ENCODE measurements at places on chromosomes 5 and 9.

- peak; percentile 53 for DNase-seq
Observed at GRCh38 chr5:113663879-113664541, 150.5 kb downstream of the YTHDC2 start.

DNA sequence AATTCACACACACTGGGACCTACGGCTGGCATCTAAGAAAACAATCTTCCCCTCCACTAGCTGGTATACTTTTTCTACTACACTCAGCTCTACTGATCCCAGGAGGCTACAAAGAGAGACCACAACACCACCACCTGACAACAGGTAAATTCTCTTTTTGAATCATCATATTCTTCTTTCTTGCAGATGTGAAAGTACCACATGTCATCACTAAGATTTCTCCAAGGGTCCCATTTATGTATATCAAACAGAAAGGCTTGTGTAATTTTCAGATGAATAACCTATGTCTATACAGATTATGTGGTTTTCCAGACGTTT, 25.1 kb downstream of the PUM3 start:
- no peak for DNase-seq

GRCh38 chr9:93302586-93303257, 118.8 kb downstream of the WNK2 start:
- peak; percentile 65 for DNase-seq

DNA sequence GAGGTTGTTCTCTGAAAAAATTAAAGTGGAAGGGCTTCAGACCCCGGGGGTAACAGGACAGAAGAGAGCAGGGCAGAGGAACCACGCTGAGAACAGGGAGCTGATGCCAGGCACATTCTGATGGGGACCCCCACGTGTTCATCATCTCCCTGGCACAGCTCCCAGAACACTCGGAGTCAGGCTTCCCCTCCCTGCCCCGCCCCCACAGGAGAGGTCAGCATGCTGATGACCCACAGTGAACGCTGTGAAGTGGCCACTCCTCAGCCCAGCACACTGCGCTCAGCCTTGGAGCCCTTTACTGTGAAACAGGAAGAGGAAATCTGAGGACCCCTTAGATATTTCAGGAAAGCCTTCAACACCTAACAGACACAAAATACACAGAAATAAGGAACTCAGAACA, 16.4 kb downstream of the RETREG1 start:
- peak; percentile 40 for DNase-seq
